ENCODE measurements at places on chromosomes 13 and 19.

GRCh38 chr19:43775299-43775890, 5.4 kb downstream of the KCNN4 start:
- no peak for DNase-seq

GRCh38 chr13:99663185-99663825, 162.0 kb downstream of the TM9SF2 start:
- DNase-seq: no peak

DNA sequence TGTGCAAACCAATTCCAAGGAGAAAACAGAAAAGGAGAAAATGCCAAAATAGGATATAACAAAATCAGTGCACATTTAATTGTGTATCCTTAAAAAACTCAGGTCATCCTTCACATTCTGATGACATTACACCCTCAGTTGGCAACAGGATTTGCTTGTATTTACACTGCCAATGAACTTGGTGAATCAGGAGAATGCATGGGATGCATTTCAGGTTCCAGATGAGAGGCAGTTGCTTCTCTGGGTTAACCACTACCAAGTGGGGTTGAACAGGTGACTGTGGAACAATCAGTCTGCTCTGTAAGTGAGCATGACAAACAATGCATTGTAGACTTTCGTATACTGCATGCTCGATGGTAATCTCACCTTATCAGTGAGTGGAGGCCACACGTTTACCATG, 79.1 kb downstream of the STARD13 start:
- DNase-seq: no peak

DNA sequence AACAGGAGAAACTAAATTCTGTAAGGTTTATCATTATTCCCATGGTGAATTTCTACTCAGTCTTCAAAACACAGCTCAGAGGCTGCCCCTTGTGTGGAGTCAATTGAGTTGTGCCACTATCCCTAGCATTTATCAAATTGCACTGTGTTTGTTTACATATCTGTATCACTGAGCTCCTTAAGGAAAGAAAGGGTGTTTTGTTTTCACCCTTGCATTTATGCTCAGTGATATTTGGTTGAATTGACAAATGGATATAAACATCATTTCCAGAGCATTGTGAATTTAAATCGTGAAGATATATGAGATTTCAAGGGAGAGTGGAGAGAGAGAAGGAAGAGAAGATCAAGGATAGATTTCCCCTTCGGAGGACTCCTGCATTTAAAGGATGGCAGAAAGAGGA, 55.1 kb upstream of the TNFRSF19 start:
- DNase-seq: no peak

GRCh38 chr13:24270639-24271141, 38.7 kb upstream of the C1QTNF9 start:
- peak; percentile 69 for DNase-seq

DNA sequence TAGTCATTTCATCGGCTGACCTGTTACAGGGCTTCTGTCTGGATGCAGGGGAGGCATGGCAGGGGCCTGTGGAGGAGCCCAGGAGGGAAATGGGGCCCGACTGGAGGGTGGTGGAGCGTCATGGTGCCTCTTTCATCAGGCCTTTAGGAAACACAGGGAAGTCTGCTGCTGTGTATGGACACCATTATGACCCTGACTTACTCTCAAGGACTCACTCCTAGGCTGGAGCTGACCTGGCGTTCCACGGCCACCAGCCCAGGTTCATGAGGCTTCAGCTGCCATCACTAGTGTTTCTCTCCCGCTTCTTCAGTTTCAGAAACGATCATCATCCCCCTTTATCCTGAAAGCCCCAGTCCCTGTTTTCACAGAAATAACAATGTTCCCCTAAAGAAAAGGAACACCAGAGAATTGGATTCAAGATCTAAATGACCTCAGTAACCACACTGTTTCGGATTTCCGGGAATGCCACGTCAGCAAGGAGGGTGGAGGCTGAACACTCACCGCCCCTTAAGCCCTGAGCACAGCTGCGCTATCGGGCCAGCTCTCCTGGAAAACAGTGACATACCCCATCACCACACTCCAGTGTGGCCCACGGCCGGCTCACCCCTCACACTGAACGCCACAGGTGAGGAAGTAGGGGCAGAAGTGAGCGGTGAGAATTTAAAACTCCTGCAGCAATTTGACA, 67.6 kb downstream of the SOX1 start:
- DNase-seq: no peak

GRCh38 chr13:96284971-96285370, 195.1 kb downstream of the HS6ST3 start:
- no peak for DNase-seq

- peak; percentile 96 for DNase-seq
Observed at GRCh38 chr19:48618916-48619691, at the start of the genes RPL18 and SPHK2. RPL18 (minus strand) TSS chr19:48619178; CDS start chr19:48619143, 35 bp downstream. SPHK2 (plus strand) TSS chr19:48619506; CDS start chr19:48620515, 1,009 bp downstream.

DNA sequence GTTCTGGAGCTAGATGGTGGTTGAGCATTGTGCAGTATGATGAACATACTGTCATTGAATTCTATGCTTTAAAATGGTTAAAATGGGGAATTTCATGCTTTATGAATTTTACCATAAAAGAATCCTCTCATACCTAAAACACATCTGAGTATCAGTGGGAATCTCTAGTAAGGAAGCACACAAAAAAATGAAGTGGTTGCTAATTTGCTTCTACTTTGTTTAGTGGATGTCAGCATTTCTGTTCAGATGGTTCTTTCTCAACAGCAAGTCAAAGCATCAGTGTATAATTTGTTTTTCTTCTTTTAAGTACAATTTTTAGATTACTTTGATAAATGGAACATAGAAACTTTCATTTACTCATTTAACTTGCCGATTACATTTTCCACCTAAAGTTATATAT, 52.1 kb upstream of the AKAP11 start:
- DNase-seq: no peak

GRCh38 chr19:5129691-5130090, 160.8 kb downstream of the KDM4B start:
- no peak for DNase-seq

- peak; percentile 46 for DNase-seq
Observed at GRCh38 chr19:39937094-39937720, 2.8 kb upstream of the FCGBP start.

GRCh38 chr19:39838569-39838968, 4.6 kb upstream of the DYRK1B start:
- DNase-seq: no peak

DNA sequence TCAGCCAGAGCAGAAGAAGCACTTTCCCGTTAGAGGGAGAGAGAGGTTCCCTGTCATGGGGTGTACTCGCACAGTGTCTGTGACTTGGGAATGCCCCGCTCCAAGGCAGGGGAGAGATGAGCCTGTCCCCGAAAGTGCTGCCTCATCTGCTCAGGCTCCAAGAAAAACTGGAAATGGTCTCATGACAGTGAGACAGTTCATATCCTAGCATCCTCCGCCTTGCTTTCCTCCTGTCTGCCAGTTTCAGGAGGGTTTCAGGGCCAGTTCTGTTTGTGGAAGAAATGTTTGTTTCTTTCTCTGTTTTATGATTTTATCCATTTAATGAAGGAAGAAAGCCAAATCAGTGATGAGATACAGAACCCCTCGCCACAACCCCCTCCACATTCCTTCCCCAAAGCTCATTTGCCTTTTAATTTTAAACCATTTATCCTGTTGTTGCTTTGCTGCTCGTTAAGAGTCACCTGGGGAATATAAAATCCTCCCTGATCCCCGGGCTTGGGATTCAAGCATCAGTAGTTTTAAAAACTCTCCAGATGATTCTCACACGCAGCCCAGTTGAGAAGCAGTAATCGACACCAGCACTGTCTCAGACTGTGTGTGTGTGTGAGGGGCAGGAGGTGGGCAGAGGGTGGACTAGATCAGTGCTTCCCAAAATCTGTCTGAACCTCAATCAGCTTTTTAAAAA, 144.6 kb upstream of the UBL3 start:
- DNase-seq: no peak

DNA sequence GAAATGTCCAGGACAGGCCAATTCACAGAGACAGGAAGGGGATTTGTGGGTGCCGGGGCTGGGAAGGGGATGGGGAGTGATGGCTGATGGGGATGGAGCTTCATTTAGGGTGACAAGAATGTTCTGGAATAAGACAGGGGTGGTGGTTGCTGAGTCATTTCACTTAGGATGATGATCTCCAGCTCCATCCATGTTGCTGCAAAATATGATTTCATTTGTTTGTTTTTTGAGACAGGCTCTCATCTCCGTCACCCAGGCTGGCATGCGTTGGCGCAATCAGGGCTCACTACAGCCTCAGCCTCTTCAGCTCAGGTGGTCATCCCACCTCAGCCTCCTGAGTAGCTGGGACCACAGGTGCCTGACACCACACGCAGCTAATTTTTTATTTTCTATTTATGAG, 3.1 kb upstream of the JSRP1 start:
- no peak for DNase-seq

GRCh38 chr13:75763512-75763911, 127.4 kb downstream of the LMO7 start:
- no peak for DNase-seq

GRCh38 chr13:32616883-32617511, 30.7 kb downstream of the PDS5B start:
- no peak for DNase-seq

DNA sequence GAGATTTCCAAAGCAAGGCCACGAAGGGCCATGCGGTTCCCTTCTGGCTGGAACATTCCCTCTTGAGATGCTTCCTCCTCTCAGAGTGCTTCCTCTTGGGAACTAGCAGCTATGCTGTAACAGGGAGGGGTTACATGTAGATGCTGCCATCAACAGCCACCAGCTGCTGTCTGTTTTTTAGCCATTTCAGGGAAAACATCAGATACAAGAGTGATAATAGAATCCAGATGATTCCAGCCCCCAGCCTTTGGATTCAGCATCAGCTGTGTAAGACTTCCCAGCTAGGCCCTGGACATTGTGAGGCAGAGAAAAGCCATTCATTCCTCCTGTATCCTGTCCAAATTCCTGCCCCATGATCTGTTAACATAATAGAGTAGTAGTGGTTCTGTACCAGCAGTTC, 8.2 kb upstream of the ZNF177 start:
- DNase-seq: no peak

GRCh38 chr19:16897856-16898161, 9.0 kb downstream of the F2RL3 start:
- no peak for DNase-seq

- DNase-seq: no peak
Observed at GRCh38 chr13:98473135-98473787, 103.6 kb downstream of the STK24 start.

All from activated naive CD8-positive, alpha-beta T cell treated with anti-CD3 and anti-CD28 coated beads, Interleukin-2, amount 10 ng/mL, durations not matched to agents 7 days and 5 days (primary cell).